ENCODE measurements at places on chromosomes 4 and X.

DNA sequence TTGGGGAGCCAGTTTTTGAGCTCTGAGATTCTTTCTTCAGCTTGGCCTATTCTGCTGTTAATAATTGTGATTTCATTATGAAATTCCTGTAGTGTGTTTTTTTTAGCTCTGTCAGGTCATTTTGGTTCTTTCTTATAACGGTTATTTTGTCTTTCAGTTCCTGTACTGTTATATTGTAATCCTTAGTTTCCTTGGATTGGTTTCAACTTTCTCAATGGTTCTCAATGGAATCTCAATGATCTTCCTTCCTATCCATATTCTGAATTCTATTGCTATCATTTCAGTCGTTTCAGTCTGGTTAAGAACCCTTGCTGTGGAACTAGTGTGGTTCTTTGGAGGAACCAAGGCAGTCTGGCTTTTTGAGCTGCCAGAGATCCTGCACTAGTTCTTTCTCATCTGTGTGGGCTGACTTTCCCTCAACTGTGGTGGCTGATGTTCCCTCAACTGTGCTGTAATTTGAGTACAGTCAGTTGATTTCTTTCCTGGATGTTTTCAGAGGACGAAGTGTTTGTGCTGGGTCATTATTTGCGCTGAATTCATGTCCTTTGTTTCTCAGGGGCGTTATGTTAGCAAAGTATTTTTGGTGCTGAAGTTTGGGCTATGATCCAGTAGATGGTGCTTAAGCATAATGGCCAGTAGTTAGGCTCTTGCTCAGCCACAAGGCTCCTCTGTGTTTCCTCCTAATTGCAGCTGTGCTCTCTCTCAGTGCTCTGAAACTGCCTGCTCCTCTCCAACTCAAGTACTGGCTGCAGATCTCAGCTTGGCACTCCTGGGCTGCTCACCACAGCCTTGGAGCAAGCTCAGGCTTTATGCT, 27.5 kb downstream of the ENPEP start:
- no peak for DNase-seq

GRCh38 chr4:177484613-177485021, 42.4 kb upstream of the AGA start:
- no peak for DNase-seq

- DNase-seq, result no peak
These were observed 341.0 kb downstream of the ARHGAP24 start for GRCh38 chr4:85815796-85816459.

GRCh38 chr4:134276476-134276875, 74.9 kb upstream of the PABPC4L start:
- no peak for DNase-seq

DNA sequence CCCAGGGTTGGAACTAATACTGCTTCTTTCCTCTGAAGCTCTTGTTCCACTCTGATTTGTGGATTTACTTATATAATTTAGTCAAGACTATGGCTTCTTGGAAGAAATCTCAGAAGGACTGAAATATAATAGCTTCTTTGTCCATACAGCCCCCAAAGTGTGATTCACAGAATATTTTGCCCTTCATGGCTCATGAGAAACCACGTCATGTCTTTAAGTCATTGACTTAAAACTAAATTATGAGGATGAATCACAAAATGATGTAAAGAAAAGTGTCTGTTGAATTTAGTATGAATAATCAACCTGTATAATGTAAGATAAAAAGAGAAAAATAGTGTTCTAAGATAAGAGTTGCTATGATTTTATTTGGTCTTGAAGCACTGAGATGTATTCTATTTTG, 43.3 kb upstream of the AGA start:
- no peak for DNase-seq

DNA sequence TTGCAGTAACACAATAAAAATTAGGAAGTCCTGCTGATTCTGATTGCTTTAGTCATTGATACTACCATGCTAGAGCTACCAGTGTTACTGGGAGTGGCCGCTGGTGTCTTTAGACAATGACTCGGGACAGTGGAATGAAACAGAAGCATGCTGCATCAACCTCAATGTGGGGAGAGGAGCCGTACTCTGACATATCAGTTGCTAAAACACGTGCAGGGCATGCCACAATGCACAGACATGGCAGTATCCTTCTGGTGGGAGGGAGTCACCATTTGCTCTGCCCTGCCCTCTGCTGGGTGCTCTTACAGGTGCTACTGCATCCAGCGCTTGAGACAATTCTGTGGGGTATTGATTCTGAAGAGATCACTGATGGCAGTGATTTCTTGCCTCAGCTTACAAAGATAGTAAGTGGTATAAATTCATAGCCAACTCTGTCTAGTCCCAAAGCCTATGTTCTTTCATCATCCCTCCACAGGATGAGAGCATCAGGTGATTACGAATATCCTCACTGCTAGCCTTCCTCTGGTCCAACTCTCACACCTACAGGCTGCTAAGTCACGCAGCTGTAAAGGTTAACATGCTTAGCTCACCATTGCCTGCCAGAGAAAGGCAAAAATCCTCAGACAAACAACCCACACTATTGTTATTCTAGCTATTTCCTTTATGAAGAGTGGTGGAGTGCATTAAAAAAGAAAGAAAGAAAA, 43.7 kb downstream of the NSG1 start:
- peak; percentile 3 for DNase-seq

DNA sequence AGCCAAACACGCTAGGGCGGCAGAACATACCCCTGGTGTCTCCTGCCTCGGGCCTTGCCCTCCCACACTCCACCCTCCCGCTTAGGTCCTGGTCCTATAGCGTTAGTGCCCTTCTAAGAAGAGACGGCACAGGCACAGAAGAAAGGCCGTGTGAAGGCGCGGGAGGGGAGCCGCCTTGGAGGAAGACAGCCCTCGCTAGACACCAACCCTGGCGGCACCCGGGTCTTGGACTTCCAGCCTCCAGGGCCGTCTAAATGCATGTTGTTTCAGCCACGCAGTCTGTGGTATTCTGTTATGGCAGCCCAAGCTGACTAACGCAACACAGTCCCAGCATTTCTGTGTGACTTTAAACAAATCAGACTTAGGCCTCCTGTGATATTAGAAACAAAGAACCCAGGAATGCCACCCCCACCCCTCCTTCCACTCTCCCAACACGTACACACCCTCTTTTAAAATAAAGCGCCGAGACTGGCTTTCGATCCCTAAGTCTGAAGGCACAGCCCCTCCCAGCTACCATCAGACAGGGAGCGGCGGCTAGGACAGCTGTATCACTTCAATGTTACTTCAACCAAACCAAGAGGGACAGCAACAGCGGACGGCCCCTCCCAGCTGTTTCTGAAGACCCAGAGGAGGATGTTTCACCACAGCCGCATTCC, 128.0 kb downstream of the AFAP1 start:
- DNase-seq, result no peak

- DNase-seq, result no peak
These were observed 122.9 kb downstream of the PPA2 start for GRCh38 chr4:105350859-105351490.

DNA sequence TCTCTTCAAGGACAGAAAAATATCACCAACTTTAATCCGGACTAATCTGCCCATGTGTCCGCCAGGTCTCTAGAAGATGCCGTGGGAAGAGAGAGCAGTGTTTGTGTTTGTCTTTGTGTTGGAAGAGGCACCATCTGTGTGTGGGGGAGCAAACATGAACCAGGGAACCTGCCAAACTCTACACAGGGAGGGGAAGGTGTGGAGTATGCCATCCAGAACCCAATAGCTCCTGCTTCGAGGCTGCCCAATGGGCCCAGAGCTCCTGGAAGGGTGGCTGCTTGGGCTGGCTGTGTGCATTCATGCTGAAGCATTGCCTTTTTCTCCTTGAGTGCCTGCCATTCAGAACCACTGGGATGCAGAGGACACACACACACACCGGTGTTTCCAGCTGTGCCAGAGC, 536.2 kb downstream of the MID1IP1 start:
- peak; percentile 90 for DNase-seq

DNA sequence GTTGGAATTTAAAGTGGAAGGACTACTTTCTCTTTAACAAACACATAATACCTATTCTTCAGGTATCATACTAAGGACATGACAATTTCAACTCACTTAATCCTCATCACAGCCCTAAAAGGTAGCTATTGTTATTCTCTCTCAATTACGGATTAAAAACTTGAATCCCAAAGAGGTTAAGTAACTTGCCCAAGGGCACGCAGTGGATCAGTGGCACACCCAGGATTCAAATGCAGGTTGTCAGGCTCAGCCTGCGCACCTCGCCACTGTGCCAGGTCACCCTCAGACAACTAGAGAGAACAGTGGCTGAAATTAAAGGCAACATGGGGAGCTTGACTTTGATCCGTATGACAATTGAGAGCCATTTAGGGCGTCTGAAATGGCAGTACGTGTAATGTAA, 67.6 kb downstream of the MFAP3L start:
- DNase-seq, result no peak

- no peak for DNase-seq
These were observed 298.5 kb upstream of the AADAT start for GRCh38 chr4:170388255-170388654.

GRCh38 chrX:12249997-12250396, 111.7 kb downstream of the FRMPD4 start:
- DNase-seq, result no peak

GRCh38 chrX:110327336-110327735, 9.5 kb upstream of the AMMECR1 start:
- no peak for DNase-seq

DNA sequence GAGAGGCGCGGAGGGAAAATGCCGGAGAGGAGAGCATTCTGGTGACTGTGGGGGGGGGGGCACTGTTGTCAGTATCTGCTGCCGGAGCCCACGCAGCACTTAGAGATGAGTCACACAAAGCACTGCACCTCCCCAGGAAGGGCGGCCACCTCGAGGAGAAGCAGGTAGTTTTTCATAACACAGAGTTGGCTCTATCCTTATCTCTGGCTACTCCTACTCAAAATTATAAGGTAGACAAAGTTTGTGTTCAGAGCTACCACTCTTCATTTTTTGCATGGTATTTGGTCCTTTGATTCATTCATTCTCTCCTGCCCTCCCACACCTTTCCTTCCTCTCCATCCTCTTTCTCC, 76.2 kb upstream of the SCOC start:
- DNase-seq, result peak; percentile 12

- no peak for DNase-seq
These were observed 733 bp upstream of the NAA15 start for GRCh38 chr4:139300431-139301112.

- no peak for DNase-seq
These were observed 750 bp downstream of the ARMCX5 start for GRCh38 chrX:102599951-102600579.

DNA sequence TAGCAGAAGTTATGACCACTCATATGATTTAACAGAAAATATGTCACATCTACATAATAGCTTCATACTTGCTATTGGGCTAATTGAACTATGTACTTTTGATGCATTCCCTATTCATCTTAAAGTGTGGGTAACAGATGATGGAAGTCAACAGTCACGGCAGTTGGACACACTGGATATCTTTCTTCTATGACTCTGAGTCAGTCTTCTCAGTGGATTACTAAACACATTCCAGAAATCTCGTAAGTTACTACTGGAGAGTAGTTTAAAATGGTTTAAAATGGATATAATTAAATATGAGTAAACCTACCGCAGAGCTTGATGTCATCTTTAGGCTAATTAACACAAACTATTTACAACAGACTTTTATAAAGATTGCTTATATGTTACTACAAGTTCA, 30.1 kb upstream of the CFAP299 start:
- no peak for DNase-seq

DNA sequence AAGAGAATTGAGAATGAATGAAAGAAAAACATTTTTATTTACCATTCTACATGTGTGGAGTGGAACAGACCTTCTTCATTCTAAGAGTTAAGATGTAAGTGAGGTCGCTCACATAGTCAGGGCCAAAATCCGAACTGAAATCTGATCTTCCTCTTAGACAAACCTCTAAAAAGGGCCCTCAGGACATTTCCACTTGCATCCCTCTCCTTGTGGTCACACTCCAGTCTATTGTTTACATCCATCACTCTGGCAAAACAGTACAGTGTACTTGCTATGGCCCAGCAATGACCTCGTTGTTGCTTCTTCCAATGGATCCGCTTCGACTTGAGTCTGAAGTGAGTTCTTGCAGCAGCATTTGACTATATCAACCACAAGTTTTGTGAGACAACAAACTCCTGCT, 54.2 kb downstream of the MOSPD2 start:
- DNase-seq, result no peak

DNA sequence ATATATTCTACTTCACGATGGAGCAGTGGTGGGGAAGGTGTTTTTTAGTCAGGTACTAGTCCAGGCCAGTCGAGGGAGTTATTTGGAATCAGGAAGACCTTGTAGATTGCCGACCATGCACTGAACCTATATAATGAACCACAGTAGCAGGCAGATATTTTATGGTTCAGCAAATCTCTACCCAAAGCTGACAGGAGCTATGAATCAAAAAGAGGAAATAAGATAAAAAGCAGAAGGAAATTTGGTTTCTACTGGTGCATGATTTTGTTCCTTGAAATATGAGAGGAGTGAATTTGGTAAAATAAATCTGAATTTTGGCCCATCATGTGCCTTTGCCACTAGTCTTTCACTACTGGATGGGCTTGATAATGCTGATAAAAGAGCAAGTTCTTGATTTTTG, 924.3 kb upstream of the DIAPH2 start:
- no peak for DNase-seq

DNA sequence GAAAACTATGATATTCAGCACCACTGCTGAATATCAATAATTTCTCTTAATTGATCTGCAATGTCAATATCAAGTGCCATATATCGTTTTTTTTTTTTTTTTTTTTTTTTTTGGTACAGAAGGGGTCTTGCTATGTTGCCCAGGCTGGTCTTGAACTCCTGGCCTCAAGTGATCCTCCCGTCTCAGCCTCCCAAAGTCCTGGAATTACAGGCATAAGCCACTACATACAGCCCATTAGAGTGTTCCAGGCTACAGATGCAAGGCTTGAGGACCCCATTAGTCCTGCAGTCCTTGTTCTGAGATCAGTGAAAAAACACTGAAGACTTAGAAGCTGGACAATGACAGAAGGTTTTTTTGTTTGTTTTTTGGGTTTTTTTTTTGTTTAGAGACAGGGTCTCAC, 48.3 kb downstream of the PPP3CA start:
- no peak for DNase-seq

DNA sequence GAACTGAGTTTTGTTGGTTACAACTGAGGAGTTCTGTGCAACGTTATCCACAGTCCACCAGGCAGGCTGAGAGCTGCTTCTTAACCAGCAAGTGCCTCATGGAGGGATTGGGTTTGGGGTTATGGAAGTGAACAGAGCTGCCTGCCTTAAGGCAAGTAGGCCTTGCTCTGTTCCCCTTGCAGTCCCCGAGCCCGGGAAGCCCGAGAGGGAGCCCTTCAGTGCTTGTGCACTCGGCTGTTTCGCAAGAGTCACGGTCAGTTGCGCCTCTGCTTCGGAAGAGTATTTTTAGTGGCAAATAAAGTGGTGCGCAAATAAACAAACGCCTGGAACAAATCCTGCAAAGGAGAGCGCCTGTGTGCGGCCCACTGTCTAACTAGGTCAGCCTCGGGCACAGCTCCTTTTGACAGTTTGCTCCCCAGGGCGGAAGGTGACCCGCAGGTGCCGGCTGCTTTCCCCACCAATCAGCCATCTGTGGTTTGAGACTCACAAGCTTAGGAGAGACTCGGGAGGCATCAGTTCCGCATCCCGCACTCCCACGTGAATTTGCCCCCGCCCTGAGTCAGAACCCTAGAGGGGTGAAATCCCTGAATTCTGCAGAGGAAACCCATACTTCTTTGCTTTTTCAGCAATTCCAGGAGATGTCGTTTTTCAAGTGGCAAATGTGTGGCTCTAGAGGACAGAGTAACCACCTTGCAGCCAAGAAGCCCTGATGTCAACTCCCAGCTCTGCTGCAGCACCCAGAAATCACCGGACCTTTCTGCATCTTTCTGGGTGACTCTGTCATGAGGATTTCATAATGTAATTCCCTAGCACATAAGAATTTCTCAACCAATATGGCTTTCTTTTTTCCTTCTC, 56.8 kb downstream of the LGI2 start:
- peak; percentile 26 for DNase-seq

GRCh38 chrX:150989420-150989819, 6.3 kb downstream of the HMGB3 start:
- DNase-seq, result no peak
